Stimulated activated CD8-positive, alpha-beta memory T cell treated with anti-CD3 and anti-CD28 coated beads, Interleukin-7, amount 100 ng/mL, for 1 hour (primary cell): ENCODE measurements at places on chromosomes 4 and X.

- no peak for DNase-seq
Observed at GRCh38 chr4:2073808-2074481, 14.8 kb downstream of the NAT8L start.

DNA sequence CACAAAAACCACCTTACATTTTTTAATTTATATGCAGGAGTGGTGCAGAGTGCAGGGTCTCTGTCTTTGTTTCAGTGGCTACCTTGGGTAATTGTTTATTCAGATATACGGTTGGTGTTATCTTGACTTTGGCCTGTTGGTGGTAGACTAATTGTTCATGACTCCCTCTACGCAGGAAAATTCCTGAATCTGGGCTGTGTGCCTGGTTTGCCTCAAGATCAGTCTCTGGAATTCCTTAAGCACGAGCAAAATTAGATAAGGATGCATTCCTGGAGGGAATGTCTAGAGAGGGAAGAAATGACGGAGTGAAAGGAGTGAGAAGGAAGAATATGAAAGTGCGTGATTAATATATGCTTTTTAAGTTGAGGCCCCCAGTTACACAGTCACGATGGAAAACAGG lies 576.9 kb upstream of the PCDH10 start:
- DNase-seq = no peak

- DNase-seq = no peak
Observed at GRCh38 chr4:140080883-140081282, 73.1 kb downstream of the MAML3 start.

GRCh38 chr4:113711883-113712662 lies 49.5 kb downstream of the CAMK2D start:
- DNase-seq = no peak

DNA sequence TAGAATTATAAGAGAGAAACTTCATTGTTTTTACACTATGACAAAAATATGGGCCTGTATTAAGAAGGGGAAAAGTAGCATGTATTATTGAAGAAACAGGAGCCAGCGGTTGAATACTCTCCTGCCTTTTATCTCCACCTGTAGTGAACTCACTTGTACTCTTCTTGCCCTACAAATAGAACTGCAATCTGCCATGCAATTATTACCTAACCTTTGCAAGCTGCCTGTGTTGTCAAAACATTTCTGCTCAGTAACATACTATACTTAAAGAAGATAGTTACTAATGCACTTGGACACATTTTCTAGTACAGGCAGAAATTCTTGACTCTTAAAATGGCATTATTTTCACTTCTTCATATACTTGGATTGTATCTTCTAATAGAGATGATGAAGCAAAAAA lies 818.4 kb upstream of the GRID2 start:
- DNase-seq = no peak

DNA sequence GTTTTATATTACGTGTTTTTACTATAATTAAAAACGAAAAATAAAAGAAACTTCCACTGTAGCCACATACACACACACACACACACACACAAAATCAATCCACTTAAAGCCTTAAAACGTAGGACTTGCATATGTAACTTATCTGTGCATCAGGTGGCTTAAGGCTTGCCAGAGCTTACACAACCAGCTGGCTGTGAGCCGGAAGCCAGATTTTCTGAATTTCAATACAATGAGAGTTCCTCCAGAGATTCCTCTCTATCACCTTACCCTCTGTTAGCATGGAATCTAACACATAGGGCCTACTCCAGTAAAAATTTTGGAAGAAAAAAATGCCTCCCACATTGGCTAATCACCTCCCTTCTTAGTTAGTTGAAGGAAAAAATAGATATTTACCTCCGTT lies 27.9 kb upstream of the SLITRK4 start:
- DNase-seq = no peak

GRCh38 chr4:13635286-13635799 lies 7.8 kb upstream of the BOD1L1 start:
- DNase-seq = no peak

- DNase-seq = no peak
Observed at GRCh38 chr4:20809812-20810211, 109.6 kb downstream of the PACRGL start.

DNA sequence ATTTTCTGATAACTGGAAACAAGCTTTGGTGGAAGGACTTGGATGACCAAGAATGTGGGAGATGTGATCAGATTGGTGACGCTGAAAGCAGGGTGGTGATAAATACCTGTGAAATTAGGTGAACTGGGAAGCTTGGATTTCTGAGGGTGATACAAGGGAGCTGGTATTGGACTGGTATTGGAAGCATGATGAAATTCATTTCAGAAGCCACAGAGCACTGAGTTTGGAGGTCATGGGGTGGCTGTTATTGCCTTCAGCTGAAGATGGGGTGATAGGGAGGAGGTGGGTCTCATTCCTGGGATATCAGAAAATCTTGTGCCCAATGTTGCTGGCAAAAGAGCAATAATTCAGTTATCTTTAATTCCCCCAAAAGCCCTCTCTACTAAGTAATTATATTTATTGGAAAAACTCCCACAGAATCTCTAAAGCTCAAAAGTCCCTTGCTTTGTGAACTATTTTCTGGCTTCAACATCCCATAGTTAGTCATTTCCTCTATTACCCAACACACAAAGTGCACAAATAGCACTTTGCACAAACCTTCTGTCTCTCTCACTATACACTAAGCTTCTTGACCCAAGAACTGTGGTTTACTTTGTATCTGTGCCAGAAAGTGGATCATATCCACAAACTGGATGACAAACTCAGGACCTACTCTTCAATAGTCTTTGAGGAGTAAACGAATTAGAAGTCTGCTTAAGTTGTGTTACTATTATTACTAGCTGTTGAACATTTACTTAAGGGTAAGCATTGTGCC lies 23.1 kb upstream of the CAMK2D start:
- DNase-seq = no peak

- no peak for DNase-seq
Observed at GRCh38 chrX:50707405-50707804, 106.6 kb downstream of the SHROOM4 start.

DNA sequence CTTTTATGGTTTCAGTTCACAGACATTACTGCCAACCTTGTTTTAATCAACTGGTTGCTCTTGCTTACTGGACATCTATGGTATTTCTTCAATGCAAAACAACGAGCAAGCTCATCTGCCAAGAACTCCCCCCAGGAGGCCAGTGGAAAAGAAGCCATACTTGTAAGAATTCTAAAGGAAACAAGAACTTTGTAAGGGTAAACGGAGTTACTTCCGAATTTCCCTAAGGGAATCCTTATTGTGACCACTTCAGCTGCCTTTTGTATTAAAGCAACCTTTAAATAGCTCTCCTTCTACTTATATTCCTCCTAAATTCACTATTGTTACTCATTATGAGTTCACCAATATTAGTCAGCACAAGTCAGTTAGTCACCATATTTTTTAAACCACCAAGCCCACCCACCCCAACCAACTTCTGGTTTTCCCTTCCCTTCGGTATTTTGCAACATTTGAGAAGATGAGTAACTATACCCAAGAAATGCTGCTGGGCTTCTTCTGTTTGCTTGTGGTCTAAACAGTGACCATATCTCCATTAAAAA lies 602.8 kb upstream of the DIPK2B start:
- no peak for DNase-seq

DNA sequence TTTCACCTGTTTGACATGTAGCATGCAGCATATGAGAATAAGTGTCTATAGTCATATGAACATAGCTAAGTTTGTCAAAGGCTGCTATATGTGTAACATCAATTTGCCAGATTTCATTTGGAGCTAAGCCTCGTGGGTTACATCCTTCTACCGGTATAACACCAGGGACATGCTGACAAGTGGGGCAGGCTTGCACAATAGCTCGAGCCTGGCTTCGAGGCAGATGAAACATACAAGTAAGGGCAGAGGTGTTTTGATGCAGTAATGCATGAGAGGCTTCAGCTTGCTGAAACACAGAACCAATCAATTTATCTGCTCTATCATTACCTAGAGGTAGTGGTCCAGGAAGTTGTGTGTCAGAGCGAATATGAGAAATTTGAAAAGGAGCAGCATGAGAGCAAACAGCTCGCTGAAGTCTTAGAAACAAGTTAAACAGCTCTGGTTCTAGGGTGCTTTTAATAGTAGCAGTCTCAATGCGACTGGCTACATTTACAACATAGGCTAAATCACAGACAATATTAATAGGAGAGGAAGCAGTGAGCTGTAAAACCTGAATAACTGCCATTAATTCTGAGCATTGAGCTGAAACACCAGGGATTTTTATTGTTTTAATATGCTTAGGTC lies 14.9 kb upstream of the UGDH start:
- no peak for DNase-seq

DNA sequence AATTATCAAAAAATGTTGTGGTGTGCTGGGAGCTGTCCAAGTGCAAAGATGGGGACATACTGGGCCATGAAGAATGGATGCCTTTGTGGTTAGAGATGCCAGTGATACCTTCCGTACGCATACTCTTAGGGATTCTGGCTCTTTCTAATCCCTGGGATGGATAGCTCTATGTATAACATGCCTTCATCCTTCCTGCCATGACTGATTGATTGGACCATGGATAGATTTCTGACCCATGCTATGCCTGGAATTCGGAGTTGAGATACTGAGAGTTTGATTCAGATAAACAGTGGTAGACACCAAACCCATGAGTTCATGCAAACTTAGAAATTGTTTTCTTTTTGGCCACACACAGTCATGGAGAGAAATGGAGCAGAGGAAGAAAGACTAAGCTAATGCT lies 147.2 kb upstream of the WDFY3 start:
- no peak for DNase-seq

DNA sequence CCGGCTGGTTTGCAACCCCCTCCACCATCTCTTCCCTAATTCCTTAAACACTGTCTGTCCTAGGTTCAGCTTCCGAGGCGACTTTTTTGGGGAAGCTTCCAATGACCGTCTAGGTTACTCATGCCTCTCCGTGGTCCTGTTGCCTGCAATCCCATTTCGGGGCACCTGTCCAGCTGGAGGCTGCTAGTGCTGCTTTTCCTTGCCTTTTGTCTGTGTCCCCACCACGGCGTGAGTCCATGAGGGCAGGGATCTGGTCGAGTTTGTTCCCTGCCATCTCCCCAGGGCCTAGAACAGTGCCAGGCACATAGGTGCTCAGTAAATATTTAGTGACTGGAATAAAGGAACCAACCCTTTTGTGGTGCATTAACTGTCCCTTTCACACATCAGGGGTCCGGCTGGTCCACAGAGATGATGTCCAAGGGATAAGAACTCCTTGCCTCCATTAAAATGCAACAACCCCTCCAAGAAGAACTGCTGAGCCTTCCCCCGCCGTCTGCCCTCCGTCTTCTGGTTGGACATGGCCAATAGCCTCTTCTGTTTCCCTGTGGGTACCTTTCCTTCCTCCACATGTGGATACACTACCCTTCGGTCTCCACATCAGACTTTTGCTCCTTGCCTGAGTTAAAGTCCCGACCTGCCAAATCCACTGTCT lies 5.7 kb upstream of the SORCS2 start:
- no peak for DNase-seq

GRCh38 chr4:176207839-176208238 lies 12.5 kb upstream of the SPATA4 start:
- no peak for DNase-seq

DNA sequence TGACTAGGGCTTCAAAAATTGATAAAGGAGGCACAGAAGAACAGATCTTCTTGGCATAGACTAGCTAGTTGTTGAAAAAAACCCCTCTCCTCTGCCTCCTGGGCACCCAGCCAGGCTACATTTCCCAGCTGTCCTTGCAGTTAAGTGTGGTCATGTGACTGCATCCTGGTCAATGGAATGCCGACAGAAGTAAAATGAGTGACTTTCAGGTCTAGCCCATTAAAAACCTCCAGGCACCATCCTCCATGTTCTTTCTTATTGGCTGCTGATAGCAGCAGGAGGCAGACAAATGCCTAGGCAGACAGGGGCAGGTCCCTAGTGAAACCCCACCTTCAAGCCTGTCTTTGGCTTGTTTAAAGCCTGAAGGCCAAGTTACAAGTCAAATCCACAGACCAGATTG lies 35.3 kb downstream of the ATXN3L start:
- no peak for DNase-seq

DNA sequence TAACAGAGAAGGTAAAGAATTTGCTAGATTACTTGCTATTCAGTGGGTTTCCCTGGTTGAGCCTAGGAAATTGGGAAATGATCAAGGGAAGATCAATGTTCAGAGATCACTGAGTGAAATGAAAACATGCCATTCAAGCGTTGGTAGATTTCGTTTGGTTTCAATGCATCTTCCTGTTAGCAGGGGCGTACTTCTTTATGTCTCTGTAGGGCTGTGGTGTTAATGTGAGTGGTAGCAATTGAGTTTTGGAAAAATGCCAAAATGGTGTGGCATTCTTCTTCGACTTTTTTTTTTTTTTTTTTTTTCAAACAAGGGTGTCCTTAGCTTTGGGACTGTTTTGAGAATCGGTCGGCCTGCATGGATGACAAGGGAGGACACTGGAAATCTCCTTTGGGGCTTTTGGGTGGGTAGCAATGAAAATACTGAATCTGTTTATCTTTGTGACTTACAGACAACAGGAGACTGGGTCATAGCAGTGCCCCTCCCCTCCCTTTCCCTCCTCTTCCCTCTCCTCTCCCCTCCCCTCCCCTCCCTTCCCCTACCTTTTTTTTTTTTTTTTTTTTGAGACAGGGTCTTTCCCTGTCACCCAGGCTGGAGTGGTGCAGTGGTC lies 50.4 kb downstream of the SPRY1 start:
- DNase-seq = no peak

DNA sequence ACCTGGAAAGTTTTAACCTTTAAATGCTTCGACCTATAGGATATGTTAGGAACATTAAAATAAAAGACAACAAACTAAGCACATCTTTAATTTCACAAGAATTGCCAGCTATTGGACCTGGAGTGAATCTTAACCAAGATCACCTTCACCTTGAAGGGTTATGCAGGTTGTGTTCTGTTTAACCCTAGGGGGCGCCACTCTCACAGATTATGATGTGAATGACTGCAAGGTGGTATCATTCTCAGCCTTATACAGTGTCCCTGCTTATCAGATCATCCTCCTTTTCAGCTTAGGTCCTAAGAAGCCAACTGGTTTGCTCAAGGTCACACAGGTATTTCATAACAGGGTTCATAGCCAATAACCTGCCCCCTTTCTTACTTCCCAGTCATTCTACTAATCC lies 23.5 kb downstream of the INTS6L start:
- no peak for DNase-seq

DNA sequence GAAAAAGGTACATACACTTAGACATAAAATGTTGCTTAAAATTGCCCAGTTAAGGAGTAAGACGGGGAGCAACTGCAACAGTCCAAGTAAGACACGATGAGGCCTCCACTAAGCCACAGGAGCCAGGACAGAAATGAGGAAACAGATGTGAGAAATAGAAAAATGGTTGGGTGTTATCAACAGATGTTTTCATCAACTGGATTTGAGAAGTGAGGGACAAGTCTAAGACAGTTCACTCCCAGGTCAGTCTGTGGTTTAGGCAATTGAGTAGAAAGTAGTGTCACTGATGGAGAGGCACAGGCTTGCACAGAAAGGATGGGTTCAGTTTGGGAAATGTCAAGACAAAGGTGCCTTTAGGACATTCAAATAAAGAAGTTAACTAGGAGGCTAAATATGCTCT lies 23.5 kb upstream of the PHF8 start:
- DNase-seq = no peak

- DNase-seq = no peak
Observed at GRCh38 chr4:13089659-13089998, 394.5 kb downstream of the RAB28 start.

- DNase-seq = no peak
Observed at GRCh38 chr4:176313596-176314336, 6.0 kb upstream of the SPCS3 start.
